ENCODE measurements at places on chromosomes 16 and 17. TPM values are rescaled to one million over a fixed set of nuclear protein-coding genes. Genes with fewer than 3 reads are reported as not detected.
A peak's percentile ranks its signal among the peaks of the same experiment; 100 is the strongest.

- DNase-seq: no peak
Observed at GRCh38 chr17:70829876-70830275, 660.5 kb downstream of the KCNJ2 start.

DNA sequence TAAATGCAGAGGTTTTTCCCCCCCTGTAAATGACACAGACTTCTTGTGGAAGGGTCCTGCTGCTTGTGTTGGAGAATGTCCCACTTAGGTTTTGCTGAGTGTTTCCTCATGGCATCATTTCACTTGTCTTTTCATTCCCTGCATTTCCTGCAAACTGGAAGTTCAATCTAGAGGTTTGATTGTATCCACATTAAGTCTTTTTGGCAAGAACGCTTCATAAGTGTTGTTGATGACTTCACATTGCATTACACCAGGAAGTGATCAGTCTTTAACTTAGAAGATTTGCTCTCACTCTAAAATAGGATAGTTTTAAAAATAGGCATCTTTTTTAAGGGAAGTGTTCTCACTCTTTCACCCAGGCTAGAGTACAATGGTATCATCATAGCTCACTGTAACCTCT, 67.2 kb downstream of the RPTOR start:
- DNase-seq: no peak

GRCh38 chr16:54938212-54939028, 7.8 kb downstream of the IRX5 start:
- DNase-seq: no peak

KRTAP2-3 gene
- total RNA-seq: not detected

FBXL16 gene
- 0.07 TPM for total RNA-seq

- DNase-seq: peak; percentile 24
Observed at GRCh38 chr17:76914937-76915336, 46.7 kb downstream of the MGAT5B start.
